ENCODE measurements at places on chromosomes 11 and 22.

DNA sequence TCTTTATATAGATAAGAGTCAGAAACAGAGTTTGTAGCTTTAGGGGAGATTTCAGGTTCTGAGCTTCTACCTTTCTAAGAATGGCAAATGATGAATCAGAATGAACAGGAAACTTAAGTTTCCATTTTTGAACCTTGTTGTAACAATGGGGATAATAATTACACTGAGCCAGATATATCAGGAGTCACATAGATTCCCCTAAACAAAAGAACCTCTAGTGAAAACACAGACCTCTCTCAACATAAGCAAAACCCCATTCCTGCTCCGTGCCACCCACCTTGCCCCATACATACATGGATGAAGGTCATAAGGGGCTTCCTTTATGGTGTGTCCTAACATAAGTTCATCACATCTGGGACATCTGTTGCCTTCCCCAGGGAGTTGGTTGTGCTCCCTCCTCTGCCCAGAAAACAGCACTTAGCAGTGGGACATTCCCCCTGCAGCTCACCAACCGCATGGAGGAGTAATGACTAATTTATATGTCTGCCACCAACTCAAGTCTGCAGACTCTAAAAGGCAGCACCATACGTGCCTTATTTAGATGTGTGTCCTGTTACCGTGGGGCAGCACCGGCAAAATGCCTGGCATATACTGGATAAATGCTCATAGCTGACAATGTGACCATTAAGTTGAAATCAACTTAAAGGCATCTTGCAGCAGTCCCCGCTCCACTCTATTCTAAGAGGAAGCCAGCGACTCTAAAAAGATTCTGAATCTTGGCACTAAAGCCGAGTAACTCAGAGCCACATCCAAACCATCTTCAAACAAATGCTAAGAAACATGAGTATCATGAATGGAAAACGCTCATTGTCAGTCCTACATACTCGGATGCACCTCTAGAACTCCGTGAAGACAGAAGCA lies 8.0 kb downstream of the JAML start:
- DNase-seq = no peak

GRCh38 chr11:6631361-6631890 lies 12.2 kb upstream of the TPP1 start:
- no peak for DNase-seq

- DNase-seq = no peak
Observed at GRCh38 chr11:3857628-3858027, 2.2 kb downstream of the STIM1 start.

DNA sequence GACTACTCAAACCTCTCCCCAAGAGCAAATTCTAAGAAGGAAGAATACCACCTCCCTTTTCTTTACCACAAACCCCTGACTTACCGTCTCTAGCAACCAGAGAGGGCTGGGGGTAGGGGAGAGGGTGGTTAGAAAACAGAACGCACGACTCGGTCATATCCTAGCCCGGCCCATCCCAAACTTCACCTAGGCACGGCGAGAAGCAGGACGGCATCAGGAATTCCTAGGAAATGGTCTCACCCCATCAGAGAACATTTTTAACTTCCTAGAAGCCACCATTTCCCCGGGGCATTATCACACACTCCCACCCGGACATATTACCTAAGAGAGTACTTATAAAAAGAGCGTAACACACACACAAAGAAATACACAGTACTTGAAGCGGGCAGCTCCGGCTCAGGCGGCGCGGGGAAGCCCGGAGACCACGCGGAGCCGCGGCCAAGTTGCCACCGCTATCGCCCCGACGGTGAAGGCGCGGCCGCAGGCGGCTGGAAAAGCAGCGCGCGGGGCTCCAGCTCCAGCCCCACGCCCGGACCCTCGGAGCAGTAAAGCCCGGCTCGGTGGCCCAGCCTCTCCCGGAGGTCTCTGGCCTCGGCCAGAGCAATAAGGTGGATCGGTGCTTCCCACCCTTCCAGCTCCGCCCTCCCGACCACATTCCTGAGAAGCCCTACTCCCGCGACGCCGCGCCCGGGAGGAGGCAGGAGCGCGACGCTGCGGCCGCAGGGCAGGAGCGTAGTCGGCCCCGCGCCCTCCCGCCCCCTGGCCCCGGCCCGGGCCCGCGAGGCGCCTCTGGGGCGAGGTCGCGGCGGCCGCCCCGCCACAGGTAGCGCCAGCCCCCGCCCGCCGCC lies 878 bp downstream of the RRAS2 start:
- peak; percentile 84 for DNase-seq

GRCh38 chr22:39238101-39238466 lies 6.7 kb downstream of the PDGFB start:
- no peak for DNase-seq

DNA sequence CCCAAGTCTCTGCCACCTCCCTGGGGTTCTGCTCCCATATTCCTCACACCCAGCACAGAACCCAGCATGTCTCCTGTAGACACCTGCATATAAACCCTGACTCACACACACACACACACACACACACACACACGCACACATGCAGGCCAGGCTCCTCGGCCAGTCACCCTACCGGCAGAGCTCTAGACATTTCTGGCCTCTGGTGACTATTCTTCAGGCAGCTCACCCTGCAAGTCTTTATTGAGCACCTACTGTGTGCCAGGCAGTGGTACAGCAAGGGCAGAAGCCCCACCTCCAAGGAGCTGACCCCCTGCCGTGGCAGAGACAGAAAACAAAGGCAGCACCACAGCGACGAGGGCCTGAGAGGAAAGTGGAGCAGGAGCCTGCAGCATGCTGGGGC lies 50.3 kb downstream of the CDKN1C start:
- DNase-seq = no peak

- no peak for DNase-seq
Observed at GRCh38 chr11:111000400-111001080, 245.0 kb upstream of the POU2AF2 start.

- DNase-seq = peak; percentile 81
Observed at GRCh38 chr11:30016588-30017363, at the start of gene KCNA4. Gene KCNA4 (minus strand): TSS chr11:30017030. CDS start chr11:30012678, 4,352 bp downstream.

DNA sequence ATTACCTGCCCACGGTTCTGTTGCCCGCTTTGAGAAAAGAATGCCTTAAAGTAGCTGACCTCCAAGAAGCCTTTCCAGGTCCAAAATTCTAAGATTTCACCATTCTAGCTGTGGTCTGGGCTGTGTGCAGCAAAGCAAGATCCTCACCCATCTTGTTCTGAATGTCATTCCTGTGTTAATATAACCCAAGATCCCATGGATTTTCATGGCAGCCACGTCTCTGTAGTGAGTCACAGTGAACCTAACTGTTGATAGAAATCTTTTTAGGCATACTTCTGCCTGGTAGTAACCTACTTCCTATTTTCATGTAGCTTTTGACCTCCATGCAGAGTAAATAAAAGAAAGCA lies 210.0 kb downstream of the NAV2 start:
- DNase-seq = no peak

- DNase-seq = peak; percentile 46
Observed at GRCh38 chr22:44256556-44257485, 55.9 kb downstream of the SHISAL1 start.

GRCh38 chr11:72741849-72742512 lies 10.2 kb downstream of the ARAP1 start:
- no peak for DNase-seq

DNA sequence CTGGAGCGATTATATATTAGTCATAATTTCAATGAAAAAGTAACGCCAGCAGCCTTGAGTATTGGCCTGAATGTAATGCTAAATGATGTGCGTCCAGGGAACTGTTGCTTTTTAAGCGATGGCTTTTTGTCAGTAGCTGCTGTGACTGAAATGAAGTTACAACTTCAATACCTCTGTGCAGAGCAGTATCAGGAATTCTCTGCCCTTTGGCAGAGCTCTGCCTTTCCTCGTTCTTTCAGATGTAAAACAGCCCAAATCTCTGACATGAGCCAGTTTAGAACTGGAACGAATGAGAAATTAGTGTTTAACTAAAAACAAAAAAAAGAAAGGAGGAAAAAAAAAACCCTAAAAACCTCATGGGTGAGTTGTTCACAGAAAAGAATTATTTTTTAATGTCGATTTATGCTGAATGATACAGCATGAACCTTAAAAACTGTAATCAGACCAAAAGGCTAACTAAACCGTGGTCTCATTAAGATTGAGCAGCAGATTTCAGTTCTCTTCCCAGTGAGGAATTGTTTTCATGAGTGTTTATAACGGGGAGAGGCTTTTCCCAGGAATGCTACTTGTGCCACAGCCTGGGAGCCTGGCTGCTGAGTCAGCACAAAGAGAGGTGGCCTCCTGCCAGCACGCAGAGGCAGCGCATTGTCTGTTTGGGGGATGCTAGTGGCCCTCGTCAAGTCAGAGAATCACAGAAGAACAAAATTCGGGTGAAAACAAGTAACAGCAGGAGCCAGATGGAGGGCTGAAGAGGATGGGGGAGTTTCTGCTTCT lies 146.2 kb upstream of the RASSF10 start:
- peak; percentile 82 for DNase-seq

DNA sequence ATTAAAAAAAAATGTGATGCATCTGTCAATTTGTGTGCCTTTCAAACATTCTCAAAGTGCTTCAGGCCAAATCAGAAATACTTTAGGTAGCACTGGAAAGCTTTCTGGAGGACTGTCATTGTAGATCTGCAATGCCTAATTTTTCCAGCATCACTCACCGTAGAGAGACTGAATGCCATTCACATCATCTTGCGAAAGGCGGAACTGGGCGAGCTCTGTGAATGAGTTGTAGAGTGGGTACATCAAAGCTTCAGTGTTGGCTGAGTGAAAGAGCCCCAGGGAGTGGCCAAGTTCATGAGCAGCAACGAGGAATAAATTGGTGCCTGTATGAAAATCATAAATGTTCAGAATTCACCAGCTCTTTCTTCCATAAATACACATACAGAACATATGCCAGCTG lies 4.0 kb downstream of the MMP10 start:
- DNase-seq = no peak

- no peak for DNase-seq
Observed at GRCh38 chr11:112852143-112852866, 108.9 kb upstream of the NCAM1 start.

GRCh38 chr11:66868082-66868725 lies 11.3 kb downstream of the LRFN4 start:
- no peak for DNase-seq

DNA sequence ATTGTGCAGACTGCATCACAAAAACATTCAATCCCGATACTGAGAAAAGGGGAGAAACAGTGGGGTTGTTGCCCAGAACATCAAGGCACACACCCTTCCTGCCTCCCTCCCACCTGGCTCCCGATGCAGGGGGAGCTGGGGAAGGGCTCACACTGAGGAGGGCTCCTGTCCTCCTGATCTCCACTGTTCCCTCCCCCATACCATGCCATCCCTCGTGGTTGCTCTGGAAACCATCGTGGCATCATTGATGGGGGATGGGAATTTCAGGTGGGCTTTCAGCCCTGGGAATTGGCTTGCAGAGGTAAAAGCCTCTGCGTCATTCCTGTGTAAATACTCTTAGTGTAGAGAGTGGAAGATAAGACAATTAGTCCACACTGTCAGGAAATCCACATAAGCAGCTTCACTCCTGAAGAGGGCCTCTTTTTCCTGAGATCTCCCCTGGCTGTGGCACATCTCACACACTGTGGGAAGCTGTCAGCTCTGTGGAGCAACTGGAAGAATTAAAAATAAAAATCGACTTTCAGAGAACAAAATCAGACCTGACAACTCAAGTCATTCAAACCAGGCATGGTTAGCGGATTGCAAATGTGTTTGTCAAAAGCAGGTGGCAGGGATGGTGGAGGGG lies 176.0 kb downstream of the CHST1 start:
- no peak for DNase-seq

DNA sequence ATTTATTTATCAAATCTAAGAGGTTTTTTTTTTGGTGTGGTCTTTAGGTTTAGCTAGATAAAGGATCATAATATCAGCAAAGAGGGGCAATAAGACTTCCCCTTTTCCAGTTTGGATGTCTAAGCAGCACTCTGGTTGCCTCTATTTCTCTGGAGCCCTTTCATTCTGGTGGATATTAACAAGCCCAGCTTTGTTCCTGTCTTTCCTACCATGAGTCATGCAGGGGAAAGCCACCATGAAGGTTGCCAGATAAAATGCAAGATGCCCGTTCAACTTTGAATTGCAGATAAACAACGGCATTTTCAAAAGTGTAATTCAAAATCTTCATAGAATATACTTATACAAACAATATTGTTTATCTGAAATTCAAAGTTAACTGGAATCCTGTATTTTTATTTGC lies 143.6 kb downstream of the ADAMTS15 start:
- DNase-seq = no peak

- peak; percentile 70 for DNase-seq
Observed at GRCh38 chr11:75425422-75425821, 7.6 kb downstream of the KLHL35 start.

- no peak for DNase-seq
Observed at GRCh38 chr11:8631395-8632118, 37.5 kb upstream of the STK33 start.

DNA sequence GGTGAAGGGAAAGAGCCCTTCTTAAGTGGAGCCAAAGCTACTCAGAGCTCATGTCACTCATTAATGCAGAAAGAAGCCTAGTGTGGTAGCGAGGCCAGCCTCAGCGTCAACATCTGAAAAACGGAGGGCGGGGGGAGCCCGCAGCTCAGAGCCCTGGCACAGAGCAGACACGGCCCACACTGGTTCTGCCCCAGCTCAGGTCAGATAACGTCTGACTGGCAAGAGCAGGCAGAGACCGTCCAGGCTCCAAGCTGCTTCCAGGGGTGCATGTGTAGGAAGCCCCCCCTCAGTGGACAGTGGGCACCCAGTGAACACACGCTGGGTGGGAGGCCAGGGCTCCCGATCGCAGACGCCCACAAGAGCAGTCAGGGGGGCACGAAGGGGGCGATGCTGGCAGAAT lies 100.8 kb downstream of the SHANK2 start:
- no peak for DNase-seq

- no peak for DNase-seq
Observed at GRCh38 chr11:63829823-63830489, 9.0 kb upstream of the MARK2 start.

DNA sequence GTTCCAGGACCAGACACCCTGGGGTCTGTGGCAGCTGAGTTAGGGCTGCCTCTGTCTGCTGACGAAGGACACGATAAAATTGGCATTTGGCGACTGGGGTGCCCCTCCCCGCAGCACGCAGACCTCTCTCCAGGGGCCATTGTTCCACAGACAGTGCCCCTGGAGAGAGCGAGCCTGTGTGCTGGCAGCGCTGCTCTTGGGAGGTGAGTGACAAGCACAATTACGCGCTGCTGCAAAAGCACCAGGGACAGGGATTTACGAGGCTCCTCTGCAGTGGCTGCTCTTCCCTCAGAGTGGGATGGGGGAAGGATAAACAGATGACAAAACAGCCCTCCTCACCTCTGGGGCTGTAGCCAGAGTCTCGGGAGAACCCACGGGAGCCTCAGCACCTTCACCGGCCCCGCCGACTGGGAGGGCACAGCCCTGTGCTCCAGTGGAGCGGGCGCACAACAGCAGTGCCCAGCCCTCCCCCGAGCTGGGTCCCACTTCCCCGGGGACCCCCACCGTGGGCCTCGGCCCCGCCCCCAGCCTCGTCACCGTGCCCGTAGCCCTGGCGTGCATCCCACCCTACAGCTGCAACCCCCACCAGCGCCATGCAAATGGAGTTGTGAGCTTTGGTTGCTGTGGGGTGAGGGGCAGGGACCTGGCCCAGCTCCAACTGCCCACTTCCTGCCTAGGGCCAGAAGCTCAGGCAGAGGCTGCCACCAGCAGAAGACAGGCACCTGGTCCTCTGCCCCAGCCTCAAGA lies 19.6 kb downstream of the CHID1 start:
- no peak for DNase-seq

All from ecto neural progenitor cell (in vitro differentiated cells).